ENCODE measurements at places on chromosomes 3 and 15. TPM values are rescaled to one million over a fixed set of nuclear protein-coding genes. Genes with fewer than 3 reads are reported as not detected.

CIB2 gene
- polyA plus RNA-seq = 34.2 TPM

SLMAP gene
- polyA plus RNA-seq = 45.6 TPM

SPTSSB gene
- polyA plus RNA-seq = 6.0 TPM

CX3CR1 gene
- 1.6 TPM for polyA plus RNA-seq

DNA sequence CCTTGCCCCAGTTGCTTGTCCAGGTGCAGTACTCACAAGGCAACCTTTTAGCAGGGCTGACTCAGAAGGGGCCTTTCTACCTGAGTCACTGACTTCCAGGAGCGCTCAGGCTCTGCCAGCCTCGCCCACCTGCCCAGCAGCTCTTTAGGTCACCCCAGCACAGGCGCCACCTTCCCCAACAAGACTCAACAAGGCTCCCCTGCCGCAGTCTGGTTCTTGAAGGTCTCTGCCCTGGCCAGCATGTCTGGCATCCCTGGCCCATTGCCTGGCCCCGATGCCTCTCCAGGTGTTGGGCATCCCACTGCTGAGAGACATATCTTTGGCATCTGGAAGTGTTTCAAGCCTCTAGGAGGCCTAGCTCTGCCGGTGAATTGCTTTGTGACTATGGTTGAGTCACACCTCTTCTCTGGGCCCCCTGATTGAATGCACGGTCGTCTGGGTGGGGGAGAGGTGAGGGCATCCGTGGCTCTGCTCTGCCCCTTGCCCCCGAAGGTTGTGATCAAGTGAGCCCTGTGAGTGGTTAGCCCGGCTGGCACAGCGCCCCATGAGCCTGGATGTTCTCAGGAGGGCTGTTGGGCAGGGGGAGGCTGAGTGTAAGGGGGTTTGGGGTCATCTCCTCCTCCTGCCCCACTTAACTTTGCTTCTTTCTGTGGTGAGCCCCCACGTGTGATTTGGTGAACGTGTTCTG, 21.6 kb downstream of the SNX33 start:
- no peak for DNase-seq

- DNase-seq = no peak
Observed at GRCh38 chr3:14391033-14391432, 11.4 kb upstream of the SLC6A6 start.

- no peak for DNase-seq
Observed at GRCh38 chr3:179860275-179861107, 176.2 kb downstream of the PEX5L start.

- no peak for DNase-seq
Observed at GRCh38 chr15:35066094-35066493, 19.0 kb downstream of the NANOGP8 start.

GRCh38 chr3:190003068-190003467, 117.6 kb downstream of the P3H2 start:
- DNase-seq = no peak
